ENCODE measurements at places on chromosomes 2 and 18.

DNA sequence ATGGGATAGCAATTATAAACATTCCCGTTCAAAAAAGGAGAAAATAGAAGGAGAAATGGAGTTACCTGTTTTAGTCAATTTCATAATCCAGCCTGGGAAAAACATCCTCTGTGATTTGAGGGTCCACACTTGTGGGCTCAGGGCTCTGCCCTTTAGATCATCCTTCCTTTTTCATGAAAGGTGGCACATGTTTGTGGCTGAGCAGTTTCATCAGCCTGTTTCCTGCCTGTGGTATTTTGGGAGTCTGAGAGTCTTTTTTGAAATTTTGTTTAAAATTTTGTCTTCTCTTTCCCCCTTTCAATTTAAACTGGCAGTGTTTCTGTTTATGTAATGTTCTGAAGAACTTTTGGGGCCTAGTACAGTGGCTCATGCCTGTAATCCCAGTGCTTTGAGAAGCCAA is 84.0 kb downstream of the KIAA1328 start:
- H3K4me3 ChIP-seq, result no peak overlapping the region
- no peak for DNase-seq
- H3K36me3 ChIP-seq, result no peaks in the 10 kb centered on the region
- no peak overlapping the region for H3K27ac ChIP-seq

- H3K36me3 ChIP-seq, result no peaks in the 10 kb centered on the region
- no peaks in the 10 kb centered on the region for H3K4me1 ChIP-seq
- DNase-seq, result no peak
- H3K27ac ChIP-seq, result no peak overlapping the region
These were observed 2091.1 kb upstream of the PIK3C3 start for GRCh38 chr18:39863916-39864315.

DNA sequence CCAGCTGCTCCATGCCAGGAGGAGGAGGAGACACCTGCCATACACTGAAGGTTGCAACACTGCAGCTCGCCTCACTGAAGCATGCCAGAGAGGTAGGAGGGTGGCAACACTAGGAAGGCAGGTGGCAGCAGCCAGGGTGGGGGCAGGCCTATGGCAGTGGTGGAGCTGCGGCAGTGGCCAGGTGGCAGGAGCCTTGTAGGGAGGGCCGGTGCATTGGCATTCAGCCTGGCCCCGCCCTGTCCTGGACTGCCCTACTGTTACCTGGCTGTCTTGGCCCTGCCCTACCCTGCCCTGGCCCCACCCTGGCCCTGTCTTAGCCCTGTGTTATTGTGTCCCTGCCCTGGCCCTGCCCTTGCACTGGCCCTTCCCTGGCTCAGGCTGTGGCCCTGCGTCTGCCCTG is 7.4 kb upstream of the ANKRD62 start:
- no peaks in the 10 kb centered on the region for H3K4me1 ChIP-seq
- H3K27ac ChIP-seq, result no peak overlapping the region
- H3K27me3 ChIP-seq, result no peaks in the 10 kb centered on the region

- no peak overlapping the region for H3K27ac ChIP-seq
- H3K27me3 ChIP-seq, result no peaks in the 10 kb centered on the region
- peaks cover 23% of the 10 kb centered on the region for H3K4me1 ChIP-seq
- no peak for DNase-seq
- H3K4me3 ChIP-seq, result no peak overlapping the region
These were observed 52.1 kb upstream of the PEX13 start for GRCh38 chr2:60965499-60965785.

All from GM23248 (cell line).